ENCODE measurements at places on chromosomes 3 and 15. TPM values are rescaled to one million over a fixed set of nuclear protein-coding genes. Genes with fewer than 3 reads are reported as not detected.
A peak's percentile ranks its signal among the peaks of the same experiment; 100 is the strongest.

The LCMT2 gene
- 10.3 TPM for total RNA-seq

The CDCP1 gene
- 2.2 TPM for total RNA-seq

The NKTR gene
- total RNA-seq = 44.8 TPM

- DNase-seq = no peak
Observed at GRCh38 chr3:31762097-31762764, 218.8 kb downstream of the OSBPL10 start.

DNA sequence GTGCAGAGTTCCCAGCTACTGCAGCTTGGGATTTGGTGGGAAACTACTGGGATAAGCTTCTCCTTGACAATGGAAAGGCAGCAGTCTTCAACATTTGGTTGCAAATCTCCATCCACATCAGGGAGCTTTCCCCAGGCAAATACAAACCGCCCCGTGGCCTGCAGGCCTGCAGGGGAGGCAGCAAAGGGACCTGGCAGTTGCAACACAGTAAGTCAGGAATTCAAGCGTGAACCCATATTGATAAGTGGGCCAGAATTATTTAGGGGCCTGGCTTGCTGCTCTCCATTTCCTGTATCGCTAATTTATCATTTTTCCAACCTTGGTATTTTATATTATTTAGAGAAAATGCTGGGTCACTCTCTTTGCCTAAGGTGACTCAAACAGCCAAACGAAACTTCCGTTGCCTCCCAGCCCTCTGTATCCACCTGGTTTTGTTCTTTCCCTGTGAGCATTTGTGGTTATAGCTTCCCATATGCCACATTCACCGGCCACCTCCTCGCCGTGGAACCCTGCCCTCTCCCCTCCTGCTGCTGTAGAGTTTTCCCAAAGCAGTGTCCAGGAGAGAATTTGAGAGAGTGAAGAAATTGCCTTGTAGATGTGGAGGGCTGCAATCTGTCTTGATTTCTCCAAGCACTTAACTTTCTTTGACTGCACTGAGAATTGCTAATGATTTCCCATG lies 34.8 kb downstream of the B3GALNT1 start:
- DNase-seq = peak; percentile 12

The TEX264 gene
- 18.9 TPM for total RNA-seq

- no peak for DNase-seq
Observed at GRCh38 chr3:145604851-145605250, 556.1 kb downstream of the PLOD2 start.

DNA sequence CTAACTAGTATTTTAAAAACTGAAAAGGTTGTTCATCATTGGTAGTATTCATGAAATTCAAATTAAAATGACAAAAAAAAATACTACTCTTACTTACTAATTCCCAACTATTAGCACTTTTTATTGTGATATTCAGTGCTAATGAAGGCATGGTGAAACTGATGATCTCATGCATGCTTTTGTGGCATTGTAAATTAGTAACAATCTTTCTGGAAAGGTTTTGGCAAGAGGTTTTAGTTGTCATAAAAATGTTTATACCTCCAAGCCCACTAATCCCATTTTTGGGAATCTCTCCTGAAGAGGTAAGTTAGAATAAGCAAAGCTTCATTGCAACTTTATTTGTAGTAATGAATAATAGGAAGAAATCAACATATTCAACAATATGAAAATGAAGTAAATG lies 53.0 kb downstream of the LYSMD4 start:
- no peak for DNase-seq

- DNase-seq = no peak
Observed at GRCh38 chr15:40660686-40661085, 34.3 kb upstream of the RAD51 start.

DNA sequence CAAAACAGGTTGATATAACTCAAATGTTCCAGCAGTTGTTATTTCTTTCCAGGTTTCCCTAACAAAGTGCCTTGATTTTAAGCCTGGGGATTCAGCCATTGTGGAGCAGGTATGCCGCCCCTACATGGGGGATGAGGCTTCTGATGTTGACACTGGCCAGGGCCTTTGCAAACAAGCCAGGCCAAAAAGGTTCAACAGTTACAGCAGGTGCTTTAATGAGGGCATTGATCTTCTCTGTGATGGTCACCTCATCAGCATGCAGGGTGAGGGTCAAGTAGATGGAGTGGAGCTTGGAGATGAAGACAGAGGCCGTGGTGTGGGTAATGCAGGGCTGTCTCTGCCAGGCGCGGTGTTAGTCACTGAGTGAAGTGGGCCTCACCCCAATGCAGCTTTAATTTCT lies 22.6 kb upstream of the EHHADH start:
- no peak for DNase-seq

DNA sequence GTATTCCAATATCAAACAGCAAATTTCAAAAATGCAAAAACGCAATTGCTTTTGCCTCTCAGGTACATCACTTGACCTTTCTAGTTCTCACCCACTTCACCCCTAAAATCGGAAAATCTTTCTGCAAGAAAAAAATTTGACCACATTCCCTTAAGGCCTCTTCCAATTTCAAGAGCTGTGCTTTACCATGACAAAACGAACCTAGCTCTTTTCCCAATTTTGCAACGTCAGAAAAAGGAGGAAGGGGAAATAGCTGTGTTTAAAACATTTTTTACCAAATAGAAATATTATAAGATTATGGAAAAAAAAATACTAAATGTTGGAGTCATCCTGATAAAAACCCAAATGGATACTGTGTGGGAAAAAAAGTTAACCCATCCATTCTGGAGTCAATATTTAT lies 1.1 kb upstream of the NR2C2 start:
- DNase-seq = no peak

DNA sequence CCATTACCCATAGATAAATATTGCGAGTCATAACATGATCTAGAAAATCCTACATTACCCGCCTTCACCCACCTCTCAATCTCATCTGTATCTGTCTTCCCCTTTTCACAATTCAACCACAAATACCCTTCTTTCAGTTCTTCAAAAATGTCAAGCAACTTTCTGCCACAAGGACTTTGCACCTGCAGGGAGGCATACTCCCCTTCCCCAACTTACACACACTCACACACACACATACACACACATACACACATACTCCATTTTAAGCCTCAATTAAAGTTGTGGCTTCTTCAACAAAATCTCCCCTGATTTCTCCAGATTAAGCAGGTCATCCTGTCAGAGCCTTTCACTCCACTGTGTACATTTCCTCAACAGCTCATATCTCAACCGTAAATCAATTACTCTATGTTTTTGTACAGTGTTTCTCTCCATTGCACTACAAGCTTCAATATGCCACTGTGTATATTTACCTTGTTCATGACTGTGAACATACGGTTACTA lies 33.1 kb upstream of the CCDC50 start:
- DNase-seq = no peak

DNA sequence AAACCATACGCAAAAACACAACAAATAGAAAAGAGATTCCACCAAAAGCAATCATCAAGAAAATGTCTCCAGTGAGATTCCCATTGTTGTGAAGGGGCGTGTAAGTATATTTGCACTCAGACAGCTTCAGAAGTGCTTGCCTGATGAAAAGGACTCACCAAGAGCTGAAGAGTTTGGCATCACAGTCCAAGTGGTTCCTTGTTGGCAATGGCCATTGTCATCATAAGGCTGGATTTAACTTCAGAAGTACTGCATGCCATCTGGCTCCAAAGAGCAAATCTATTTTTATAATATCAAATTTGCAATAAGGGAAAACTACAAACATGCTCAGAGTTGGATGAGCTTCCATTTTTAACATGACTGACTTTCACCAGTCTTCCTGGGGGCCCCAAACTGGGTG lies 505.3 kb upstream of the NR2F2 start:
- DNase-seq = no peak

The C3orf49 gene
- not detected for total RNA-seq

- no peak for DNase-seq
Observed at GRCh38 chr15:36364377-36364776, 215.0 kb upstream of the CDIN1 start.

The SNX22 gene
- 1.7 TPM for total RNA-seq

The LIPC gene
- not detected for total RNA-seq

DNA sequence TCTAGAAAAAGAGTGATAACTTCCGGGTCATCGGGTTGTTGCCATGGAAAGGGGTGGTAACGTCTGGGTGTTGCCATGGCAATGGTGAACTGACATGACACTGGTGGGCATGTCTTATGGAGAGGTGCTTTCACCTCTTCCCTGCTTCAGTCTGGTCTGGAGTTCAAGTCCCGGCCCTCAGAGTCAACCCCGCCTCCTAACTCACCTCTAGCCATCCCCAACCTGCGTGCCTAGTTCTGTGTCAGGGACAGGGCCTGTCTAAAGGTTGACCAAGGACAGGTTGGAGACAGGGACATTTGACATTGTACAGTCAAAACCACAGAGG lies 96.0 kb downstream of the LSM3 start:
- no peak for DNase-seq

The SLC22A14 gene
- total RNA-seq = 0.03 TPM

The PXK gene
- total RNA-seq = 12.9 TPM

GRCh38 chr15:37764733-37765191 lies 169.7 kb upstream of the TMCO5A start:
- DNase-seq = peak; percentile 40

DNA sequence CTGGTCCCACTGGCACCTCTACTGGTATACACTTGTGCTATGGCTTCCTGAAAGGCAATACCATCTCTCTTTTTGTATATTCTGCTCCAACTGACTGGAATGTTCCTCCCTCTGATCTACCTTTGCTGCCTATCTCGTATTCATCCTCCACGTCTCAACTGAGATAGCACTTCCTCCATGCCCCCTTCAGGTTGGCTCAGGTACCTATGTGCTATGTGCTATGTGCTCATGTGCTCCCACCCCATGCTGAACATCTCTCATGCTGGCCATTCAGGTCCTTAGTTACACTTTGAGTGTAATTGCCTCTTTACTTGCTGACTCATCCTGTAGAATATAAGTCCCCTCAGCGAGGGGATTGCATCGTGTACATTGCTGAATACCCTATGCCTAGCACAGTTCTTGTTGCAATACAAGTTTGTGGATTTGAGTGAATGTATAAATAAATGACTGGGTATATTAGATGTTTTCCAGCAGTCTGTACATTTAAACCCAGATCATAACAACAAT lies 156.9 kb downstream of the SOX2 start:
- peak; percentile 41 for DNase-seq

GRCh38 chr15:27479296-27480140 lies 508.5 kb downstream of the GABRG3 start:
- DNase-seq = no peak

DNA sequence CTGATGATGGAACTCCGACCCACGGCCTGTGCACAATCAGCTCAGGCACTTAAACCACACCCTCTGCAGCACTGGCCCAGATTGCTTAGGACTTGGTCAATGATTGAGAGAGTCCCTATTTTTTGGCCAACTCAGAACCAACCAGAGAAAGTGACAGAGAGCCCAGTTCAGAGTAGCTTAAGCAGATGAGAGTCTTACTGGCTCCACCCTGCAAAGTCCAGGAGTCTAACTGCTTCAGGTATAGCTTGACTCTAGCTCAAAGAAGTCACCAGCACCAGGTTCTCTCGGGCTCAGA lies 20.1 kb downstream of the SLC6A20 start:
- no peak for DNase-seq

The KY gene
- not detected for total RNA-seq

The DGKG gene
- total RNA-seq = 0.37 TPM

The RAMAC gene
- 33.9 TPM for total RNA-seq

GRCh38 chr3:86029590-86029989 lies 961.4 kb downstream of the VGLL3 start:
- DNase-seq = no peak

The ACOX2 gene
- total RNA-seq = 4.2 TPM

The ZPLD1 gene
- total RNA-seq = not detected

GRCh38 chr3:105613120-105613519 lies 246.4 kb downstream of the ALCAM start:
- DNase-seq = no peak

- DNase-seq = no peak
Observed at GRCh38 chr15:81511138-81511537, 137.1 kb upstream of the TMC3 start.

The PDE12 gene
- 16.1 TPM for total RNA-seq

- DNase-seq = no peak
Observed at GRCh38 chr3:19825193-19825592, 108.8 kb downstream of the EFHB start.

The CPEB1 gene
- total RNA-seq = 4.0 TPM

DNA sequence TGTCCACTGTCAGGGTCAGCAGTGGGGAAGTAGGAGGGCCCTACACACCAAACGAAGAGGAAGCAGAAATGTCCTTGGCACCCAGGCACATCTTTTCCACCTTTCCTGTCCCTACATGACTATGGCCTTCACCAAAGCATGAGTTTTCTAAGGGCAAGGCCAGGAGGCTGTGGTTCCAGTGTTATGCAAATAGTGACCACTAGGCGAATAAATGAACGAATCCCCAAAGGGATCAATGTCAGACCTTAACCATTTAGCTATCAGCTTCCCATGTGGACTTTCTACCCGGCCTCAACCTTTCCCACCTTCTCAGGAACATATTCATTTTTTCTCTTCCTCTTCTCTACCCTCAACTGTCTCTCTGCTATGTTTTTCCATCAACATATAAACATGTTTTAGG lies 63.1 kb downstream of the NTRK3 start:
- DNase-seq = peak; percentile 58

DNA sequence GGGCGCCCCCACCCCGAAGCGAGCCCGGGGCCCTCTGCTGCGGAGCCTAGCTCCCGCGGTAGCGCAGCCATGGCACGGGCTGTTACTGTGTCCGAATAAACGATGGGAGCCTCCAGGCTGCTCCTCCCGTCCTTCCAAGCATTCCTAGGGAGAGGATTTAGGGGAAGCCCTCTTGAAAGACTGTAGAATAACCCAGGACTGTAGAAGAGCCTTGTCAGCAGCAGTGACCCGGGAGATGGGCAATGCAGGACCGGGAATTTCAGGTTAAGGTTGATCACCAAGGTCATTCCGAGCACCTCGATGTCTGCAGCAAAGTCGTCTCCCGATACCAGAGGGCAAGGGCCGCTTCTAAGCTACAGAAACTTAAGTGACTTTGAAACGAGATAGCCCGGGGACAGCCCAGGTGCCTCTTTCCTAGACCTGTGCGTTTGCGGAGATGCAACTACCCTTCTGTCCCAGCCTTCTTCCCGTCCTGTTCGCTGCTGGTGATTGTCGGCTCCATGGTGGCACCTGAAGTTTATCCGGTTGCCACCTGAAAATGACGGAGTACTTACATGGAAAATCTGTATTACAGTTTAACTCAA lies 753 bp upstream of the MYO5A start:
- no peak for DNase-seq

GRCh38 chr3:40382617-40382979 lies 4.4 kb upstream of the ENTPD3 start:
- no peak for DNase-seq

The TLR9 gene
- not detected for total RNA-seq

GRCh38 chr3:59938828-59939227 lies 889.0 kb upstream of the CFAP20DC start:
- DNase-seq = no peak

Measured in H7 (cell line).